ENCODE measurements at places on chromosomes 6 and 20.

- no peak for DNase-seq
Measured at GRCh38 chr6:36350082-36350481, 13.4 kb upstream of the BNIP5 start.

- DNase-seq, result no peak
Measured at GRCh38 chr6:36219081-36219480, 22.5 kb downstream of the BRPF3 start.

- no peak for DNase-seq
Measured at GRCh38 chr6:35213824-35214756, at the start of gene SCUBE3. Gene SCUBE3, plus strand, starts transcription at chr6:35213956. Its CDS starts 463 bp downstream, at chr6:35214419.

- no peak for DNase-seq
Measured at GRCh38 chr6:131923356-131923755, 27.8 kb downstream of the CCN2 start.

GRCh38 chr6:73610444-73611275, 43.1 kb downstream of the SLC17A5 start:
- no peak for DNase-seq

GRCh38 chr6:42406306-42407280, 45.1 kb downstream of the TRERF1 start:
- DNase-seq, result no peak

DNA sequence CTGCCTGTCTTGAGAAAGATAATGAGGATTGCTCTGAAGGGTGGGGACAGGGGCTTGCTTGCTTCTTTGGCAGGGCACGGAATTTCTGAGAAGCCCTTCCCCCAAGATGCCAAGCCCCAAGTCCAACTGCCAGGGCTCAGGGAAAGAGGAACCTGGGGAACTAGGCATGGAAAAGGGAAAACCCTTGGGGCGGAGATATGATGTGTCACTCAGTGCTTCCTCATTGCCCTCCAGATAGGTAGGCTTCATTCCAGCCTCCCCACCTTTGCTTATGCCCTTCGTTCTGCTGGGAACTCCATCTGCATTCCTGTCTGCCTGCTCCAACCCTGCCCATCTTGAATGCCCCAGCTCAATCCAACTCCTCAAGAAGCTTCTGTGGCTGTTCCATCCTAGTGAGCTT, 61.2 kb downstream of the VEGFA start:
- DNase-seq, result no peak

GRCh38 chr6:16540804-16541752, 220.2 kb downstream of the ATXN1 start:
- no peak for DNase-seq

- no peak for DNase-seq
Measured at GRCh38 chr6:77433888-77434287, 29.4 kb downstream of the HTR1B start.

DNA sequence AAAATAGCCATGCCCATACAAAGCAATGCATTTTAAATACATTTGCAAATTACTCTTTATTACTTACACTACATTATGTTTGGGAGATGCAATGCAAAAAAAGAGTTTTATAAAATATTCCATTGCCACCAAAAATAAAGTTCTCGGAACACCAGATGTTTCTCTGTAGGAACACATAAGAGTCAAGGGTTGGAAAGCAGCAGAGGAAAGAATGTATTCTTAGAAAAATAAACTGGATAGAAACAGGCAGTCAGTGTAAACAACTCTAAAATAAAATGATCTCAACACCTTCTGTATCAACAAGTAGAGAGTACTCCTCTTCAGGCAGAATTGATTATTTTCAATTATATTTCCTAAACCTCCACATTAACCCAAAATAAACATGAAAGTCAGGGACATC, 28.1 kb downstream of the KIF13A start:
- no peak for DNase-seq

DNA sequence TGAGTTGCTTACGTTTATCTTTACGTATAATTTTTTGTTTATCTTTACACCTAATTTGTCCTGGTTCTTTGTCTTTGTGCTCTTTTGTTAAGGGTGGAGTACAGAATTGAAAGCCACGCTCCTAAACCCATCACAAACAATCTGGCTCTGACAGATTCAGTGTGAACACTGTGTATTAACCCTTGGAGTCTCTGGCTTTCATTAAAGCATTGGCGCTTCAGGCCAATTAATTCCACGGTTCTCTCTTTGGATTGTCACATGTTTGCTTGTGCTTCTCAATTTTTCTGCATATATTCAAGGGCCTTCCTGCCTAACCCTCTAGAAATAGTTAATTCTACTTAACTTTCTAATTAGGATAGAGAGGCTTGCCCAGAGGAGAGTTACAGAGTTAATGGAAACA, 38.6 kb downstream of the NKX2-4 start:
- no peak for DNase-seq

DNA sequence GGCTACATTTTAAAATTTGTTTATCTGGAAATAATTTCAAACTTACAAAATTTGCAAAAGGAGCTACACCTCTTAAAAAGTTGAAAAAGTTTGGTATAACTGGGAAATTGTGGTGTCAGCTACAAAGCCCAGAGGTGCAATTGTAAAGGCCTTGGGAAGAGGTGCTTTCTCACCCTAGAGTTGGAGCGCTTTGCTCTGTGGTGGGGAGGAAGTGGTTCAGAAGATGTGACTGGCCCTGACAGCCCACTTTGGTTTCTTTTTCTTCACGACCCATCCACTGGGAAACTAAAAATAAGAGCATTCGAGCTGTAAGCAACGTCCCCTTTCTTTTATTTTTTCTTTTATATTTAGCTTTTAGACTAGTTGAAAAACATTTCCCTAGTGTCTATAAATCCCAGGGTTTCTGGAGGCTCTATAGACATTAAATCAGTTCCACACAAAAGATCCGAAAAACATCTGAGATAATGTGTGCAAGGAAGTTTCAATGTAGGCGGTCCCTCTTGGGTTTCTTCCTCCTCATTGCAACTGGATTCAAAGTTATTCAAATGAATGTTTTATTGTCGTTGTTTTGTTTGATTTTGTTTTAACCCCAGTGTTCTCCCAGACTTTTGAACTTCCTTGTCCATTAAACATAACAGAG, 397.8 kb downstream of the KIF16B start:
- DNase-seq, result no peak

- DNase-seq, result no peak
Measured at GRCh38 chr6:69945192-69945591, 78.8 kb downstream of the COL19A1 start.

GRCh38 chr6:7145585-7145884, 37.8 kb downstream of the RREB1 start:
- DNase-seq, result no peak

DNA sequence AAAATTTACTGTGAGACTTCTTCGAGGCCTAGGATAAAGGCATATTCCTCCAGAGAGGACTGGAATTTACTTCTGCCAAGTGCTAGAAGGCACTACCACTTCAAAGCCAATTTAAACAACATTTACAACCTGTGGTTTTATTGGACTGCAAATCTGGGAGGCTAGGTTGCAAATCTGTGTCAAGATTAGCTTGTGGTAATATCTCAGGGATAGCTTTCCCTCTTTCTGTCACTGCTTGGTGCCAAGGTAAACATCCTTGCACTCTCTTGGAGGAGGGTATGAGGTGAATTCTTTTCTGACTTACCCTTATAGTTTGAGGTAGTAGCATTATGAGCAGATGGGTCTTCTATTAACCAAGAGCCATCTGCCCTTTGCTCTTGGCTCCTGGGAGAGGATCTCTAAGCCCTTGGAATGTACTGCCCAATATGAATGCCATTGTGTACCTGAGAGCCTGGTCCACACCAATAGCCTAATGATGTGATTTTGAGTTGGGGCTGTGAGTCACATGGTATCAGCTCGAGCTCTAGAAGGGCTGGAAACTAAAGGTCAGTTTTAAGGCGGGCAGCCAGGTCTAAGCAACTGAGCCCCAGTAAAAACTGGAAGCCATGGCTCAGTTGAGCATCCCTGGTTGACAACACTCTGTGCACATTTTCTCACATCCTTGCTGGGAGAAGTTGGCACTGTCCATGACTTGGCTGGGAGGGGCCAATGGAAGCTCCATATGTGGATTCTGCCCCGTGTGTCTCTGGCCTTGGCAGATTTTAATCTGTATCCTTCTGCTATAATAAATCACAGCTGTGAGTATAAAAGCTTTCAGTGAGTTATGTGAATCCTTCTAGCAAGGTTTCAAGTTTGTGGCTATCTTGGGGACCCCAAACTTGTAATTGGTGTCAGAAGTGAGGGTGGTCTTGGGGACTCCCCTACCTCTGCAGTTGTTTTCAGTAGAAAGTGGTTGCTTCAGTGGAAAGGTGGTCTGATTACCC, 188.1 kb downstream of the UBE3D start:
- no peak for DNase-seq

DNA sequence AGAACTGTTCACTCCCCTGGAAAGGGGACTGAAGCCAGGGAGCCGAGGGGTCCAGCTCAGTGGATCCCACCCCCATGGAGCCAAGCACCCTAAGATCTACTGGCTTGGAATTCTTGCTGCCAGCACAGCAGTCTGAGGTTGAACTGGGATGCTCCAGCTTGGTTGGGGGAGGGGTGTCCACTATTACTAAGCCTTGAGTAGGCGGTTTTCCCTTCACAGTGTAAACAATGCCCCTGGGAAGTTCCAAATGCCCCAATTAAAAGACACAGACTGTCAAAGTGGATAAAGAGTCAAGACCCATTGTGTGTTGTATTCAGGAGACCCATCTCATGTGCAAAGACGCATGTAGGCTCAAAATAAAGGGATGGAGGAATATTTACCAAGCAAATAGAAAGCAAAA, 150.2 kb downstream of the LPA start:
- no peak for DNase-seq

GRCh38 chr6:63415286-63415685, 95.5 kb upstream of the LGSN start:
- DNase-seq, result no peak

DNA sequence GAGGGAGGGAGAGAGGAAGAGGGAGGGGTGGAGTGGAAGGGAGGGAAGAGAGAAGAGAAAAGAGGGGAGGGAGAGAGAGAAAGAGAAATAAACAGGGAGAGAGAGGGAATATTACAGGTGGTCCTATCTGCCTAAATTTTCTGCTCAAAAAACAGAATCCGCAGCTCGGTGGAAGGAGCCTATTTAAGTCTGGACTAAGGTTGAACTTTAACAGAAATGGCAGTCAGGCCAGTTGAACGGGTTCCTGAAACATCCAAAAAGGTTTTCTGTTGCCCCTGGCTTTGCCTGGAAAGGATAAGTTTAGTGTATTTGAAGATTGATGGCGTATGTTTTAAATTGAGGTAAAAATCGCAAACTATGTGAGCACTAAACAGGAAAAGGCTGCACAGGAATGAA, 2.2 kb downstream of the TFAP2B start:
- DNase-seq, result no peak

- no peak for DNase-seq
Measured at GRCh38 chr6:145539831-145540230, 195.5 kb downstream of the EPM2A start.

GRCh38 chr6:163192591-163192990, 221.9 kb upstream of the QKI start:
- no peak for DNase-seq

- no peak for DNase-seq
Measured at GRCh38 chr6:137973201-137973600, 106.1 kb downstream of the TNFAIP3 start.

- DNase-seq, result no peak
Measured at GRCh38 chr6:42339991-42340401, 111.7 kb downstream of the TRERF1 start.

DNA sequence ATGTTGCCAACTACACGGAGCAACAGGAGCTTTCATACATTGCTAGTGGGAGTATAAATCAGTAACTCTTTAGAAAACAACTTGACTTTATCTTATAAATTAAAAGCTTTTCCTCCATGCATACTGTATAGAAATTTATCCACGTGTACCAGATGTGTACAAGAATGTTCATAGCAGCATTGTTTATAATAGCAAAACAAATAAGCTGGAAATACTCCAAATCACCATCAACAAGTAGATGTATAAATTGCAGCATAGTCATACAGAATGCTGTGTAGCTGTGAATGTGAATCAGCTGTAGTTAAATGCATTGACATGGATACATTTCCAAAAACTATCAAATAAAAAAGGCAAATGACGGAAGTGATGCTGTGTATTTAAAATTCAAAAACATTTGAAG, 6.0 kb downstream of the PSMF1 start:
- DNase-seq, result no peak

DNA sequence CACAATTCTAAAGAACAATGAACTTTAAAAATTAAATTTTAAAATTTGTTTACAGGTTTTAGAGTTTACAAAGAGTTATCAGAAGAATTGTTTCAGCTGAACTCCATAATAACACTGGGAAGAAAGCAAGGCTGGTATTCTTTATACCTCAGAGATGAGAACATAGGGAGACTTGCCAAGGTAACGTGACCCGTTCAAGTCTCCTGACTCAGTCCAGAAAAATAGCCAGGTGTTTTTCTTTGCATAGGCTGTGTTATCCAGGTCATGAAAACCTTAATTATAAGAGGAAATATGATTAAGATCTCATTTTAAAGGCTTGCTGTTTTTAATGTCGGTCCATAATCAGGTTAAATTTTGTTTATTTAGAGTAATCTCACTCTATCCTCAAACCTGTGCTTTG, 8.5 kb upstream of the C6orf141 start:
- no peak for DNase-seq

- DNase-seq, result no peak
Measured at GRCh38 chr6:6875818-6876470, 231.8 kb upstream of the RREB1 start.

- DNase-seq, result no peak
Measured at GRCh38 chr6:2478200-2478599, 232.8 kb upstream of the GMDS start.

DNA sequence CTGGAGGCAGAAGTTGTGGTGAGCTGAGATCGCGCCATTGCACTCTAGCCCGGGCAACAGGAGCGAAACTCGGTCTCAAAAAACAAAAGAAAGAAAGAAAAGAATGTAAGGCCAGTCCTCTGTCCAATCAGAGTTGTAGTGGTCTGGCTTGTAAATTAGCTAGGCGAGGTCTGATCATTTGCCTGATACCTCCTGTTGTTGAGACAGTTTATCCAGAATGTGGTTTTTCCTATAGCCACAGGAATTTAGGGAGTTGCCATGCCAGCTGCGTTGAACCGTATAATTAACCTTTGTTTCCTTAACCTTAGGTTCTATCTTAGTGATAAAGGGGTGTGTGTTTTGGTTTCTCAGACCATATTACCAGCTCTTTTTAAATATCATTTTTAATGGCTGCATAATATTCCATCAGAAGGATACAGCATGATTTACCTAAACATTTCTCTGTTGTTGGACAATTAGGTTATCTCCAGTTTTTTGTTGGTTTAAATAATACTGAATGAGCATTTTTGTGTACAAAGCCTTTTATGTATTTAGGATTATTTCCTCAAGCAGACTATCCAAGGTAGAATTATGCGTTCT, 11.7 kb upstream of the PPARD start:
- DNase-seq, result no peak

- DNase-seq, result no peak
Measured at GRCh38 chr6:108904741-108905140, 56.5 kb downstream of the ARMC2 start.

GRCh38 chr20:8131598-8132483, at the start of gene PLCB1:
Gene PLCB1, plus strand, starts transcription at chr20:8132266. Its CDS starts 386 bp downstream, at chr20:8132652.
- DNase-seq, result peak; percentile 34

- DNase-seq, result no peak
Measured at GRCh38 chr20:53613748-53614147, 20.1 kb upstream of the ZNF217 start.

- no peak for DNase-seq
Measured at GRCh38 chr20:63028461-63028921, 21.7 kb upstream of the BHLHE23 start.
